ENCODE measurements at places on chromosomes 7 and 10.
A peak's percentile ranks its signal among the peaks of the same experiment; 100 is the strongest.

GRCh38 chr10:19488592-19489280 lies 327.5 kb upstream of the PLXDC2 start:
- no peak for DNase-seq

DNA sequence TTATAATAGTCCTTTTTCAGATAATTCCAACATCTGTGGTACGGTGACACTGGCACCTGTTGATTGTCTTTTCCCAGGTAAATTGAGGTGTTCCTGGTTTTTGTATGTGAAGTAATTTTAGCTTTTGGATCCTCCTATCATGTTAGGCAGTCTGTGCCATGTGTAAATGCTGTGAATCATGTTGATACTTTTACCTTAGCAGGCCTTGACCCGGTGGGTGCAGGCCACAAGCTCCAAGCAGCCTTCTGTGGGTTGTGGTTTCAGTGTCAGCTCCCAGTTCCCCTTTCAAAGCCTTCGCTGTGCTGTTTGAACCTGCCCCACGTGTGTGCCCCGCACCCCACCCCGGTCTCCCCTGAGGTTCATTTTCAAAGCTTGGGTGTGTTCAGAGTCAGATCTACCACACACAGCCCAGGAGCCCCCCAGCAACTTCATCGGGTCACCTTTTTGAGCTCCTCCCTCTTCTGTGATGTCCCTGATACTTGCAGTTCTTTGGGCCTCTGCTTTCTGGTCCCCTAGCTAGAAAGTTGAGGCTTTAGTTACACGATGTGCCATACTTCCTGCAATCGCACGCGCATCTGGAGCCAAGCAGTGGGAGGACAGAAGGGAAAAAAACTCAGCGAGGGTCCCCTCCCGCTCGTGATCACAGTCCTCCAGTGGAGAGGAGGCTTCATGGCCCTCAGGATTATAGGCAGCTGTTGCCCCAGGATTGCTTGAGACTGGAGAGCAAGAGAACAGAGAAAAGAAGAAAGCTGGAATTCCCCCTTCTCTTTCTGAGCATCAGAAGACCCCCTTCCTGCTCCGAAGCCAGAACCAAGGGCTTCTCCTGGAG lies 8.7 kb upstream of the BHLHA15 start:
- DNase-seq: no peak

- peak; percentile 94 for DNase-seq
These were observed at the start of gene LARP4B for GRCh38 chr10:931326-932318. Gene LARP4B, minus strand, starts transcription at chr10:931705. Its CDS starts 45,984 bp downstream, at chr10:885721.

DNA sequence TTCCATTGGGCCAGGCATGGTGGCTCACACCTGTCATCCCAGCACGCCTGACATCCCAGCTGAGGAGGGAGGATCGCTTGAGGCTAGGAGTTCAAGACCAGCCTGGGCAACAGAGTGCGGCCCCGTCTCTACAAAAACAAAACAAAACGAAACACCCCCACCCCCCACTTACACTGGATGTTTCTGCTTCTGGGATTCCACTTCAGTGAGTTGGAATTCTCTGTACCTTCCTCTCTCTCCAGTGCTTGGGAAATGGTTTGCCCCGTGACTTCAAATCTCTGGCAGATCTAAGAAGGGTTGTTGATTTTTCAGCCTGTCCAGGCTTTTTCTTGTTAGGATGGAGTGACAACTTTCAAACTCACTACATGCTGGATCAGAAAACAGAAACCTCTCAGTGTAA lies 106.9 kb downstream of the ANLN start:
- no peak for DNase-seq

- no peak for DNase-seq
These were observed 67.9 kb upstream of the OGDHL start for GRCh38 chr10:49830016-49830415.

DNA sequence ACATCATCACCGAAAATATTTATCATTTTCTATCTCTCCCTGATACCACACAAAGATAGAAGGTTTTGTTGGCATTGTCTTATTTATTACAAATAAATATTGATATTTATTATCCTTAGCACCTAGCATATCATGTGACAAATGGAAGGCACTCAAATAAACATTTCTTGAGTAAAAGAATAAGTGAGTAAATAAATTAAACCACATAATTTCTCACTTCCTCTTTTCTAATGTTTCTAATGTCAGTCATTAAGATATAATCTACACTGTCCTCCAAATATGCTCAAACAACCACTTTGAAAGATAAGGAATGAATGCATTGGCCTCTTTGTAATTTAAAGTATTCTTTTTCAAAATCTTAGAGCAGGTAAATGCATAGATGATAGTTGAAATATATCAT lies 1027.8 kb upstream of the LRRTM3 start:
- no peak for DNase-seq

GRCh38 chr7:105703207-105703930 lies 122.1 kb upstream of the EFCAB10 start:
- DNase-seq: no peak

GRCh38 chr10:480928-481552 lies 208.4 kb downstream of the DIP2C start:
- no peak for DNase-seq

- no peak for DNase-seq
These were observed 5.0 kb downstream of the PPIF start for GRCh38 chr10:79352035-79352877.

GRCh38 chr10:27620430-27621397 lies 116.6 kb downstream of the RAB18 start:
- DNase-seq: no peak

DNA sequence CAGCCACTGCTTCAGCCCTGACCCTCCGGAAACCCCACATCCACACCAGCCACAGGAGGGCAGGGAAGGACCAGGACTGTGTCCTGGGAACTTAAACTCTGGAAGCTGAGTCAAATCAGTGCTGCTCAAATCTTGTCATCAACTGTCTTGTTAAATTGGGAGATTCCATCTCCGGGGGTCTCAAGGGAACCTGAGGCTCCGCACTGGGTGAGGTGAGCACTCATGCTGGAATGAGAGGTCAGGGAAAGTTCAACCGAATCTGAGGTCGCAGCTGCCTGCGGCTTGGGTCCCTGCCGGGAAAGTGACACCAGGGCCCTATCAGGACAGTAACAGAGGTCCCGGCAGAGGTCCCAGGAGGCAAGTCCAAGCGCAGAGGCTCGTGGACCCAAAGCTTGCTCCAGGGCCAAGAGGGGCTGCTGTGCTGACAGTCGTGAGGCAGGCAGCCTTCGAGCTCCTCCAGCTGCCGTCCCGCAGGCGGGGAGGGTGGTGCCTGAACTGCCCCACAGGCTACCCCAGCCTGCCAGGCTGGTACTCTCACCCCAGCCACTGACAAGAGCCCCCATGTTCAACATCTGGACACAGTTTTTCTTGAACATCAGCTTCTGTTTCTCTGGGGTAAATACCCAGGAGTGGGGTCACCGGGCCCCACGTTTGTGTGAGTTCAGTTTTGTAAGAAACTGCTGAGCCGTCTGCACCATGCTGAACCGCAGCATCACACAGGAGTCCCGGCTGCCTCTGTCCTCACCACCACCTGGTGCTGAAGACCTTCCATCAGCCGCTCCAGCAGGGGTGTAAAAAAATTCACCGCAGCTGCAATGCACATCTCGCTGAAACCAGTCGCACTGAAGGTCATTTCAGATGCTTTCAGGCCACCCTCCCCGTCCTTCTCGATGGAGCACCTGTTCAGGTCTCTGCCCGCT lies 101.0 kb downstream of the DIP2C start:
- DNase-seq: no peak

DNA sequence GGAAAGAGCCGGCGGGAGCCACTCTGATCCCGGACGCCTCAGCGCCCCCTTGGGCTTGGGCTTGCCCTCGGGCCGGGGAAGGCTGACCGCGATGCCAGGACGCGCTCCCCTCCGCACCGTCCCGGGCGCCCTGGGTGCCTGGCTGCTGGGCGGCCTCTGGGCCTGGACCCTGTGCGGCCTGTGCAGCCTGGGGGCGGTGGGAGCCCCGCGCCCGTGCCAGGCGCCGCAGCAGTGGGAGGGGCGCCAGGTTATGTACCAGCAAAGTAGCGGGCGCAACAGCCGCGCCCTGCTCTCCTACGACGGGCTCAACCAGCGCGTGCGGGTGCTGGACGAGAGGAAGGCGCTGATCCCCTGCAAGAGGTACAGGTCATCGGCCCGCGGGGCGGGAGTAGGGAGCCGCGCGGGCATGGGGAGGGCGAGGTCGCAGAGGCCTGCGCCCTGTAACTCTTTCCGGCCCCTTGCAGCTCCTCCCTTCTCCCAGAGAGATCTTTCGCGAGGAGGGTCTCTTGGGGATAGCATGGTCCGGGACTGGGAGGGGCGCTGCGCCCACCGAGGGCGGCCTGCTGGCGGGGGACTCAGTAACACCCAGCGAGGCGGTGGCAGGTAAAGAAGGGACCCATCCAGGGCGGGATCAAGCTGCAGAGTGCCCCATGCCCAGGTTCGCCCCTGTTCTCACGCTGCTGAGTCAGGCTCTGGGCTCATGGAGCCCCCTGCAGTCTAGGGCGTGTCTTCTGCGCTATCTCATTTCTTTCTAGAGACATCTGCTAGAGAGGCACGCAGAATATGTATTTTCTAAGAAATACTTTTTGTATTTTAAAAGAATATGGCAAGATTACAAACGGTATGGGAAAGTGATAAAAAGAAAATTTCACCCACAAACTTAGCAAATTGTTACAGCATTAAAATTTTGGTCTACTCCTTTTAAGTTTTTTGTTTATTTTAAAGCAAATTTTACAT lies 687 bp downstream of the EPDR1 start:
- peak; percentile 47 for DNase-seq

DNA sequence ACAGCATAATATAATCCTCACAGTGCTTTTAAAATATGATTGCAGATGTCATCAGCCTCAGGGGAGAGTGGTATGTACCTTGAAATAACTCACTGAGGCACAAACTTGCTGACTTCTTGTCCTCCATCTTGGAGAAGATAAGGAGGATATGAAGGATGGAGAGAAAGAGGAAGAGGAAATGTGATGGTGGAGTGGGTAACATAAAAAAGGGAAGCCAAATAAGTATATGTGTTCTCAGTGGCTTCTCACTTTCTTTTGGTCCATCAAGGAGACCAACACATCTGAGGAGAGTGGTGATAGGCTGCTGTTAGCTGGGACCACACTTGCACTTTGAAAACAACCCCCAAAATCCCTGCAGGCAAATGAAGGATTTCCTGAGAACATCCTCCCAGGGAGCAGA lies 21.6 kb upstream of the ZNF37A start:
- DNase-seq: no peak

GRCh38 chr10:1183033-1183396 lies 126.8 kb downstream of the WDR37 start:
- no peak for DNase-seq

- DNase-seq: no peak
These were observed 2.4 kb downstream of the MKX start for GRCh38 chr10:27743012-27743876.
